ENCODE measurements at places on chromosomes 16 and 17.

DNA sequence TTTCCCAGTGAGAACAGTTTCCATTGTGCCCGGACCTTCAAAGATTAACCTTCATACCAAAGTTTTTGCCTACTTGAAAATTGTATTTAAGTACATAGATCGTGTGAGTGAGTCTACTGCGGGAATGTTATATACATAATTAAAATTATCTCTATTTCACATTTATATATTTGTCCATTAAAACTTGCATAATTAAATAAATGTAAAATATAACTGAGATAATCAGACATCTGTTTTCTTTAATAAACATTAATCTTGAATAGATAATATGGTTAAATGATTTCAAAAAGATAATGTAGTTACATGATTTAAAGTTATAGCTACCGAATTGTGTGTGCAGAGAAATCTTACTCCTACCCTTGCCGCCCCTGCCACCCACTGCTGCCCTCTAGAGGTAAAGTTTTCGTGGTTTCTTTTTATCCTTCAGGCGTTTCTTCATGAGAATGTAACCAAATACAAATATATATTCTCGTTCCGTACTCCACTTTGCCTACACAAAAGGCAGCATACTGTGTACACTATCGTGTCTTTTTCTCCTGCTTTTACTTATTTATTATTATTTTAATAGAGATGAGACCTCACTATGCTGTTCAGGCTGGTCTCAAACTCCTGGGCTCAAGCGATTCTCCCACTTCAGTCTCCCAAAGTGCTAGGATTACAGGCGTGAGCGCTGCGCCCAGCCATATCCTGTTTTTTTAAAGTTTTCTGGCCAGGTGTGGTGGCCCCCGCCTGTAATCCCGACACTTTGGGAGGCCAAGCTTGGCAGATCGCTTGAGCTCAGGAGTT lies 35.6 kb downstream of the RPA1 start:
- no peak for DNase-seq

GRCh38 chr16:80681436-80681835 lies 123.0 kb downstream of the CDYL2 start:
- no peak for DNase-seq

- no peak for DNase-seq
Measured at GRCh38 chr17:81291662-81292061, 3.4 kb downstream of the SLC38A10 start.

GRCh38 chr17:33838281-33838680 lies 416.8 kb upstream of the CCL2 start:
- DNase-seq = no peak

- DNase-seq = no peak
Measured at GRCh38 chr17:30429155-30429554, 48.1 kb upstream of the GOSR1 start.

DNA sequence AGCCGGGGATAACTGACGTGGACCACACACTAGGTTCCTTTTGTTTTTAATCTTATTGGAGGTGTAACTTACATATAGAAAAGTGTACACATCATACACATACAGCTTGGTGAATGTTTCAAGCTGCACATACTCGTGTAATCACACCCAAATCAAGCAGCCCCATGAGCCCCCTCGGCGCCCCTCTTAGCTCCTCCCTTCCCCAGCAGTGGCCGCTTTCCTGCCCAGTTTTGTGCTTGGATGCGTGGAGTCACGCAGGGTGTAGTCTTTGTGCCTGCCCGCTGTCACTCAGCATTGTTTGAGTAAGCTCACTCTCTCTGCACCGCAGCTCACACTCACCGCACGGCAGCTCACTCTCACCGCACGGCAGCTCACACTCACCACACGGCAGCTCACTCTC lies 151.7 kb upstream of the CHMP6 start:
- DNase-seq = no peak

DNA sequence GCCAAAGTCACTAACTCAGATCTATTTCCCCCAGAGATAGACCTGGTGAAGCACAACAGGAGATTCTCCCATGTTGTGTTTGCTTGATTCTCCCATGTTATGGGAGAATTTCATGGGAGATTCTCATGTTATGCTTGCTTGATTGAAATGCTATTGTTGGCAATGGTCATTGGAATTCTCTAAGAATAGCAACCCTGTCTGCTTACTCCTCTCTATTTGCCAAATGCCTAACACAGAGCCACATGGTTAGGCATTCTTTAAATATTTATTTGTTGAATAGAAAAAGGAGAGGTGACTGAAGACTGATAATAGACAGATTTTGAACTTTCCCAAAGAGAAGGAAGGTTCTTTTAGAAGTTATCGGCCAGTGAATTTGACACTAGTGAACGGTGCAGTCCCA lies 111.5 kb upstream of the MPHOSPH6 start:
- no peak for DNase-seq

DNA sequence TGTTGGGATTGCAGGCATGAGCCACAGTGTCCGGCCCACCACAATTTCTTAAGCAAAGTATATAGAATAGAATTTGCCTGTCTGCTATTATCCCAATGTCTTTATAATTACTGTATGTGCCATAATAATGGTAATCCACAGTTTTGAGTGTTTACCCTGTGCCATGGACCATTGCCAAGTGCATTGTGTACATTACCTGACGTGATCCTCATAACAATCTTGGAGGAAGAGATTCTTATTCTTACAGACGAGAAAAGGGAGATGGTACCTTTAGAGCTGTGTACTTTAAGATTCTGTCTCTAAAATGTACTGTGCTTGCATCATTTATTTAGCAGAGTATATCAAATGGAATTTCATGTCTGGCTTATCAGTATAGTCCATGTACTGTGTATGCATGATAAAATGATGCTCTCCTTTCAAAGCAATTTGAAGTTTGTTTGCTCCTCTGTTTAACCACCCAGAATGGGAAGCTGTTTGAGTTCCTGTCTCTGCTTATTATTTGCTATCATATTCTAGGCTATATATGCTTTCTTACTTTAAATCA lies 13.8 kb upstream of the CDR2 start:
- no peak for DNase-seq

DNA sequence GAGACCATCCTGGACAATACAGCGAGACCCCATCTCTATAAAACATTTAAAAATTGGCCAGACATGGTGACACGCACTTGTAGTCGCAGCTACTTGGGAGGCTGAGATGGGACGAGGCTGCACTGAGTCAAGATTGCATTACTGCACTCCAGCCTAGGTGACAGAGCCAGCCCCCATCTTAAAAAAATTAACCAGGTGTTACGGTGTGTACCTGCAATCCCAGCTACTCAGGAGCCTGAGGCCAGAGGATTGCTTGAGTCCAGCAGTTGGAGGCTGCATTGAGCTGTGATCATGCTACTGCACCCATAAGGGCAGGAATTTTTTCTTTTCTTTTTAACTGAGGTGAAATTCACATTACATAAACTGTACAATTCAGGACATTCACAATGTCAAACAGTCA lies 16.9 kb upstream of the TMC7 start:
- DNase-seq = no peak

- no peak for DNase-seq
Measured at GRCh38 chr17:76131692-76132573, 9.1 kb downstream of the FOXJ1 start.

GRCh38 chr16:84897911-84898377 lies 78.2 kb downstream of the CRISPLD2 start:
- no peak for DNase-seq
